ENCODE measurements at places on chromosomes 12 and 14.

DNA sequence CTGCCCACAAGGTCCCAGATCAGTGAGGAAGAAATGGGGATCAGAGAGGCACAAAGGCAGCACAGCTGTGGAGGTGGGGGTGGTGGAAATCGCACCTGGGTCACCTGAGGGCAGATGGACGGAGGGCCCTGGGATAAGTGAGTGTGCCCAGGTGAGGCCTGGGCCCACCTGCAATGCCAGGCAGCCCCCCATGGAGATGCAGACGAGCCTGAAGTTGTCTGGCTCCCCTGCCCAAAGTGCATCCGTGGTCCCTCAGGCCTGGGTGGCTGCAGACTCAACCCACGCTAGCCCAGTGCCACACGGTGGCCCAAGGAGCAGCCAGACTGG, 84.9 kb downstream of the NCOR2 start:
- no peak for DNase-seq

- no peak for DNase-seq
Observed at GRCh38 chr14:71629765-71630492, 302.3 kb upstream of the RGS6 start.

DNA sequence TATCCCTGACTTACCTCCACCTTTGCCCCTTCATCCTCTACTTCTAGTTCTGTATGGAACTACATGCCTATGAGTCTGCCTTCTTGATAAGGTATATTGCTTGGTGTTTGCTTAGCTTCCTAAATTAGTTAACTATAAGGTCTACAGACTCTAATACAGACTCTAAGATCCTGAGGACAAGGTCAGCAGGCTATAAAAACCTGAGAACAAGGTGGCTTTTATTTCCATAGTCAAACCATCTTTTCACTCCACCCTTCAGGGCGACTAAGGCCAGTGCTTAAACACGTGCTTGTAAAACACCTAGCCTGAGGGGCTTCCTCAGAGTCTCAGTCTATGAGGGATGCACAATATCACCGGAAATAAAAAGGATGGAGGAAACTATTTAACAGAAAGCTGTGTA, 36.1 kb upstream of the COL2A1 start:
- no peak for DNase-seq

DNA sequence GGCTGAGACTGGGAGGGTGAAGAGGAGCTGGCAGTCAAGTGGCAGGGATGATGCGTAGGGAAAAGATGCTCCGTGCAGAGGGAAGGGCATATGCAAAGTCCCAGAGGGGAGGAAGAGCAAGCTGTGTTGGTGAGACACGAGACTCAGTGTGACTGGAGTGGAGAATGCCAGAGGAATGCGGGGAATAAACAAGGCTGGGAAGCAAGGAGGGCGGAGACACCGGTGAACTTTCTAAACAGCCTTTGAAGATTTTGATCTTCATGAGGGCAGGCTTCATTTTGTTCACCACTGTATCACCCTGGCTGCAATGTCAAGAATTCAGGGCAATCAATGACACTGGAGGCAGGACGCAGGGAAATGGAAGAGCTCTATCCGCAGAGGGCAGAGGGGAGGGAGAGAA, 535.8 kb downstream of the FUT8 start:
- DNase-seq = peak; percentile 89

All from islet precursor cell (in vitro differentiated cells).